ENCODE measurements at places on chromosomes 12 and 14. TPM values are rescaled to one million over a fixed set of nuclear protein-coding genes. Genes with fewer than 3 reads are reported as not detected.
A peak's percentile ranks its signal among the peaks of the same experiment; 100 is the strongest.

Gene SLC5A8
- total RNA-seq: not detected

Gene MDGA2
- total RNA-seq: 0.15 TPM

Gene SNX6
- total RNA-seq: 67.9 TPM

Gene B4GALNT1
- total RNA-seq: 5.9 TPM

Gene GPR135
- 7.4 TPM for total RNA-seq

DNA sequence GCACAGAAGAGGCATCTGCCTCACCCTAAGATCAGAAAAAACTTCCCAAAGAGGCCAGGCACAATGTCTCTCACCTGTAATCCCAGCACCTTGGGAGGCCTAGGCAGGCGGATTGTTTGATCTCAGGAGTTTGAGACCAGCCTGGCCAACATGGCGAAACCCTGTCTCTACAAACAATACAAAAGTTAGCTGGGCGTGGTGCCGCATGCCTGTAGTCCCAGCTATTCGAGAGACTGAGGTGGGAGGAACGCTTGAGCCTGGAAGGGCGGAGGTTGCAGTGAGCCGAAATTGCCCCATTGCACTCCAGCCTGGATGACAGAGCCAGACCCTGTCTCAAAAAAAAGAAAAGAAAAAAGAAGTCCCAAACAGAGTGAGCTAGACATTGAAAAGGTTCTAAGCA, 4.5 kb downstream of the ZBTB1 start:
- no peaks in the 10 kb centered on the region for H3K27me3 ChIP-seq
- no peak for DNase-seq
- H3K36me3 ChIP-seq: no peaks in the 10 kb centered on the region

DNA sequence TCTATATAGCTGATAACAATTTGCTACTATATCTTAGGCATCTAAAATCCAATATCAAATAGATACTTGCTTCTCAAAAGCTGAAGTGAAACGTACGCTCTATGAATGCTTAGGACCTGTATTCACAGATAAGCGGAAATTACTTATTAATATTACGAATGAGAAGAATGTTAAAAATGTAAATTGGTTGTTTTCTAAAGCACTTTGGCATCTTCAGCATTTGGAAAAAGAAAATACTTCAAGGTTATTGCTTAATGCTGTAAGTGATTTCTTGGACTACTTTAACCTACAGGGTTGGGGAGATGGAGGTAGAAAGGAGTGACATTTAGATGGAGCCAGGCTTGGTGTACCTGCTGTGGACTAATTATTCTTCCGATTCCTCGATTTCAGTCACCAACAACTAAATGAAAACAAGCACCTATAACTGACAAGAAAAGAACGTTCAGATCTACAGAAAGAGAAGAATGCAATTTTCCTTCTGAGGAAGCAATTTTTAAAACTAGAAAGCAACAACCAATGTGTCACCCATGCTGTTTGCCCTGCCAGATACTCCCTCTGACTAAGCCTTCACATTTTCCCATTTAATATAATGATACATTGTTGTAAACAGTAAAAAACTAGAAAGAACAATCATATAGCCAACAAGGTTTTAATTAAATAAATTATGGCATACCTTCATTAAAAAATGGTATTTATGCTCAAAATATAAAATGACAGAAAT, 49.3 kb downstream of the SLC25A21 start:
- no peak overlapping the region for H3K4me3 ChIP-seq
- no peaks in the 10 kb centered on the region for H3K27me3 ChIP-seq
- DNase-seq: no peak
- no peaks in the 10 kb centered on the region for H3K4me1 ChIP-seq
- no peaks in the 10 kb centered on the region for H3K36me3 ChIP-seq

DNA sequence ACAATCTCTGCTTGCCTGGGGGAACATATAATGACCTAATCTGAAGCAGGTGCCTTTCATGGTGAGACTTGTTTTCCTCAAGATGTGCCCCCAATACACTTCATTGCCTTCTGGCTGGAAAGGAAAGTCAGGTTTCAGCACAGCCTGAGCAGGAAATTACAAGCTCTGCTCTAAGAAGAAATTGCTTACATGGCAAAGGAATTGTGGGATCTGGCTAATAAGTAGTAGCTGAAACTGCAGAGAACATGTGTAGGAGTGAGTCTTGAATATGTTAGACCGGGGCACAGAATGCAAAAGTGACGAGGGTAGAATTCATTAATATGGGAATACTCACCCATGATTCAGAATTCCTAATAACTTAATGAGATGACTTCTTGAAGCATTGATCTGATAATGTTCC, 6.3 kb upstream of the CFAP54 start:
- H3K36me3 ChIP-seq: no peaks in the 10 kb centered on the region
- no peak overlapping the region for H3K4me3 ChIP-seq
- no peaks in the 10 kb centered on the region for H3K27me3 ChIP-seq
- no peaks in the 10 kb centered on the region for H3K4me1 ChIP-seq

DNA sequence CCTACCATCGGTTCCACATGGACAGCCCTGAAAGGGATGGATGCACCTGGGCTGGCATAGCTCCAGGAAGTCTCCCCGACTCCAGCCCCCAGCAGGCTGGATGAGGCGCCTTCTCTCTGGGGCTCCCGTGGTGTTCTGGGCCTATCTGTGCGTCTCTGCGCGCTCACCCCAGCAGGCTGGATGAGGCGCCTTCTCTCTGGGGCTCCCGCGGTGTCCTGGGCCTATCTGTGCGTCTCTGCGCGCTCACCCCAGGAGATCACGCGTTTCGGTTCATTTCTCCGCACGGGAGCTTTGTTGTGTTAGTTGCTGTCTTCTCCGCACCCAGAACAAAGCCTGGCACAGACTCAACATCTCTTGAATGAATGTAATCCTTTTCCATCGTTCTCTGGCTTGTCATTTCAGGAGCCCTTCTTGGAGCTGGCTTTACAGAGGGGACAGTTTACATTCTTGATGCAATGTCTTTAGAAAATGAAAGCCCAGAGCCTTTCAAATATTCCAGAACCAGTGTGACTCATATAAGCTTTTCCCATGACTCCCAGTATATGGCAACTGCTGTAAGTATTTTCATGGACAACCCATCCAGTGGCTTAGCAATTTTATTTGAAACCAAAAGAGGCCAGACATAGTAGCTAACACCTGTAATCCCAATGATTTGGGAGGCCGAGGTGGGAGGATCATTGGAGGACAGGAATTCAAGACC, 40.3 kb downstream of the CFAP251 start:
- no peaks in the 10 kb centered on the region for H3K4me1 ChIP-seq
- H3K27me3 ChIP-seq: no peaks in the 10 kb centered on the region
- H3K4me3 ChIP-seq: no peak overlapping the region
- no peaks in the 10 kb centered on the region for H3K36me3 ChIP-seq
- no peak for DNase-seq

- no peak overlapping the region for H3K27ac ChIP-seq
- no peaks in the 10 kb centered on the region for H3K4me1 ChIP-seq
- H3K27me3 ChIP-seq: no peaks in the 10 kb centered on the region
- no peak for DNase-seq
- H3K4me3 ChIP-seq: no peak overlapping the region
- H3K36me3 ChIP-seq: no peaks in the 10 kb centered on the region
Observed at GRCh38 chr14:99807413-99808153, 14.4 kb downstream of the EML1 start.

- H3K36me3 ChIP-seq: no peaks in the 10 kb centered on the region
- DNase-seq: peak; percentile 52
- no peak overlapping the region for H3K27ac ChIP-seq
- H3K4me1 ChIP-seq: no peaks in the 10 kb centered on the region
- no peak overlapping the region for H3K4me3 ChIP-seq
- H3K27me3 ChIP-seq: no peaks in the 10 kb centered on the region
Observed at GRCh38 chr12:3603576-3603975, 112.6 kb downstream of the PRMT8 start.

DNA sequence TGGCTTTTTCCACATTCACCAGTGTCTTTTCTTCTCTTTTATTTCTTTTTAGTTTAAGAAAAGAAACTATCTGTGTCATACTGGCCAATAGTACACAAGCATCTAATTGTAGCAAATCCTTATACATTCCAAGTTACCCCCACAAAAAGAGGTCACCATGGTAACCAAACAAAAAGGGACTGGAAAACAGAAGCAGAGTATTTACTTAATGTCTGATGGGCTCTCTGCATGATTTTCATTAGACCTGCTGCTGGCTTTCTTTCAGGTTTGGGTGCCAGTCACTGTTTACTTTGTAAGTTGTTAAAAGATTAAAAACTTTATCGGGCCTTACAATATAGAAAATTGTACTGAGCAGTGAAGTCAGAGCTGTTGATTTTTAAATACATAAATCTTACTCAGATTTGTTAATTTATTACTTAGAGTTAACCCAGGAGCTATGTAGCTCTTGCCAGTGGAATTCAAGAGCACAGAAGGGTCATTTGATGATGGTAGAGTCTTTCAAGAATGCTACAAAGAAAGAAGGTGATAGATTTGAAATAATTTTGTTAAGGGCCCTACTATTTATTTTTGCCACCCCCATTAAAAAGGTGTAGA, 123.9 kb downstream of the BRMS1L start:
- H3K4me1 ChIP-seq: no peaks in the 10 kb centered on the region
- H3K4me3 ChIP-seq: no peak overlapping the region
- H3K36me3 ChIP-seq: peaks cover 1% of the 10 kb centered on the region
- H3K27ac ChIP-seq: no peak overlapping the region

- no peaks in the 10 kb centered on the region for H3K4me1 ChIP-seq
- no peak for DNase-seq
- no peak overlapping the region for H3K4me3 ChIP-seq
Observed at GRCh38 chr12:6078398-6079096, 45.9 kb downstream of the VWF start.

DNA sequence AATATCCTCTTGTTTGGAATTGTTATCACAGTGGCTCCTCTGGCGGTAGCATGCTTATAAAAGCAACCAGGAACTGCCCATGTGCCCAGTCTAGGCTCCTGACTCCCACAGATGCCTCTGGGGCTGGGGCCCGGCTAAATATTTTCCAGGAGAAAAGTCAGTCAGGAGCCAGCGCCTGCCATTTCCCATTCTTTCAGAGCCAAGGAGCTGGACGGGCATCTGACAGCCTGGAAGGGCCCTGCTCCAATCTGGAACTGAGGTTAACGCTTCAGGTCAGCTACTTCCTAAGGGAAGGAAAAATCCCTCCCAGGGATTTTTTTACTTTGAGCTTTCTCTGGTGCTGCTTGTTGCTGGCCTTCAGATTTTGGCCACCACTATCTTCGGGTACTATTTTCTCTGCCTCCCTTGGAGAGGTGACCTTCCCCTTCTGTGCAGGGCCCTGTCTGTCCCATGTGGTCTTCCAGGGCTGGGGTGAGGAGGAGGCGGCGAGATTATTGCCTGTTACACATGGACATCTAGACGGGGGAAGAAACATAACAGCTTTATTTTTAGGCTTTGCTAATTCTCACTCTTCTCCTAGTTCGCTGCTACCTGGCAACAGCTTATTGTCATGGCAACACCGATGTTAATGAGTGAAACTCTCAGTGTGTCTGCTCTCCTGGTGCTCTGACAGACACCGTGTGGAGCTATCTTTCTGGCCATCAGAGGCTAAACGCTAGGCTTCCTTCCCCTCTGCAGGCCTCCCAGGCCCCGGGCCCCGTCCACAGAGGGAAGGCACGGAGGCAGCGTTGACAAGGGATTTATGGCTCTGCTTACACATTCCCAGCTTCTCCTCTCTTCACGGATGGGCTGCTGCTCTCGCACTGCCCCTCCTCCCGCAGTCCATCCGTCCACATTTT, 160.4 kb downstream of the CACNA1C start:
- DNase-seq: no peak
- H3K4me3 ChIP-seq: no peak overlapping the region
- peaks cover 7% of the 10 kb centered on the region for H3K4me1 ChIP-seq
- no peak overlapping the region for H3K27ac ChIP-seq
- H3K27me3 ChIP-seq: no peaks in the 10 kb centered on the region
- H3K36me3 ChIP-seq: no peaks in the 10 kb centered on the region
